ENCODE measurements at places on chromosomes 3 and 15.

DNA sequence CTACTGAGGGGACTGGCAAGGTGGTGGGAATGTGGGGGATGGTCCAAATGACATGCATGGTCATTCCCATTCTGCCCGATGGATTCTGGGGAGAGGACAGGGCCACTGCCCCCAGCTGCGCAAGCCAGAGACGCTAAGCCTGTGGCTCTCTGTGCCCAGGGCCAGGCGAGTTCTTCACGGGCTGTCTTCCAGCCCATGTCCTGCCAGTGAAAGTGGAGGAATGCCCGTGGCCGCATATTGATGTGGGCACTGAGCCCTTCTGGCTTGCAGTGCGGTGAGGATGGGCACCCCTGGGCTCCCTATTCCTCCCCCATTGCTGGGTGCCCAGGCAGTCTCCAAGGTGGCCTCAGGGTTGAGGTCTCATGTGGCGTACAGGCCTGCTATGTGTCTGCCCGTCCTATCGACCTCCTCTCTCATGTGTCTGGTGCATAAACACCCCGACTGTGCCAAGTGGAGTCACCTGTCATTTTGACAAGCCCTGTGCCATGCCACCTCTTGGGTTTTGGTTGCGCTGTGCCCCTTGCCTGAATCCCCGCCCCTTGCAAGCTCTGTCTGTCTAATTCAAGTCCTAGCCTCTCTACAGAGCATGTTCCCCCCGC, 116.8 kb downstream of the TMEM266 start:
- peak overlapping the region; percentile 59 for H3K27ac ChIP-seq
- peaks cover 18% of the 10 kb centered on the region for H3K4me1 ChIP-seq
- no peaks in the 10 kb centered on the region for H3K36me3 ChIP-seq
- no peaks in the 10 kb centered on the region for H3K27me3 ChIP-seq
- H3K4me3 ChIP-seq = no peak overlapping the region
- no peak for DNase-seq

GRCh38 chr3:55701997-55702396, 214.9 kb upstream of the WNT5A start:
- no peaks in the 10 kb centered on the region for H3K27me3 ChIP-seq
- H3K27ac ChIP-seq = no peak overlapping the region
- no peak for DNase-seq
- H3K36me3 ChIP-seq = no peaks in the 10 kb centered on the region
- H3K4me1 ChIP-seq = no peaks in the 10 kb centered on the region

GRCh38 chr3:49794926-49795905, 4.5 kb downstream of the CDHR4 start:
- no peak overlapping the region for H3K4me3 ChIP-seq
- H3K4me1 ChIP-seq = peaks cover 4% of the 10 kb centered on the region
- DNase-seq = no peak
- no peaks in the 10 kb centered on the region for H3K27me3 ChIP-seq
- H3K36me3 ChIP-seq = no peaks in the 10 kb centered on the region

DNA sequence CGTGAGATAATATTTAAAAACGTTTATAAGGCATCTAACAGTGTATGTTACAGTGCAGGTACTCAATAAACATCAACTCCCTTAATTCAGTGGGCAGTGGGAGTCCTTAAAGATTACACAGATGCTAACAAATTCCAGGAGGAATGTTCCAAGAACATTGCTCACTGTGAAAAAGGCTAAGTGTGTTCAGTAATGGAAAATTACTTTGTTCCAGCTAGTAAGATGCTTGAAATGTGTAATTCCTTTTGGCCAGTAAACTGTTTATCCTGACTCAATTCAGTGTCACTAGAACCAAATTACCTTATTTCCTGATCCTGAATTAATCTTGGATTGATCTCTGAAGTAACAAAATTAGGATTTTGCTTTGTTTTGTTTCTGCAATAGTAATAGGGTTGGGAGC, 54.2 kb upstream of the SEMA6D start:
- no peaks in the 10 kb centered on the region for H3K4me1 ChIP-seq
- H3K27ac ChIP-seq = no peak overlapping the region
- no peak for DNase-seq

- H3K4me1 ChIP-seq = no peaks in the 10 kb centered on the region
- no peak for DNase-seq
- H3K27ac ChIP-seq = no peak overlapping the region
- no peak overlapping the region for H3K4me3 ChIP-seq
- no peaks in the 10 kb centered on the region for H3K36me3 ChIP-seq
- no peaks in the 10 kb centered on the region for H3K27me3 ChIP-seq
These were observed 46.7 kb downstream of the RTP1 start for GRCh38 chr3:187243933-187244524.

GRCh38 chr3:73669260-73669659, 44.5 kb upstream of the PDZRN3 start:
- no peak overlapping the region for H3K4me3 ChIP-seq
- no peak for DNase-seq
- H3K4me1 ChIP-seq = peaks cover 6% of the 10 kb centered on the region
- H3K27me3 ChIP-seq = no peaks in the 10 kb centered on the region
- no peaks in the 10 kb centered on the region for H3K36me3 ChIP-seq

DNA sequence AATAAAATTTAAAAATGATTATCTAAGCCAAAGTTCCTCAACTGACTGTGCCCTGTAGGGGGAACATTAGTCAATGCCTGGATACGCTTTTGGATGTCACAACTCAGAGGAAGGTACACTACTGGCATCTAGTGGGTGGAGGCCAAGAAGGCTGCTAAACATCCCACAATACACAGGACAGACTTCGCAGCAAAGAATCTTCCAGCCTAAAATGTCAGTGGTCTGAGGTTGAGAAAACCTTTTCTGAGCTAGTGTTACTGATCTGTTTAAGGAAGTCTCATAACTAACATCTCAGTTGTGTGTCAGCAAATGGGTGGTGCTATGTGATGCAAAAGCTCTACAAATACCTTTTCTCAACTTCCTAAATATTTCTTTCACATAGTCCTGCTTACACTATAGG, 20.9 kb upstream of the LDHAL6B start:
- peaks cover 37% of the 10 kb centered on the region for H3K36me3 ChIP-seq
- no peaks in the 10 kb centered on the region for H3K27me3 ChIP-seq
- no peak overlapping the region for H3K4me3 ChIP-seq

DNA sequence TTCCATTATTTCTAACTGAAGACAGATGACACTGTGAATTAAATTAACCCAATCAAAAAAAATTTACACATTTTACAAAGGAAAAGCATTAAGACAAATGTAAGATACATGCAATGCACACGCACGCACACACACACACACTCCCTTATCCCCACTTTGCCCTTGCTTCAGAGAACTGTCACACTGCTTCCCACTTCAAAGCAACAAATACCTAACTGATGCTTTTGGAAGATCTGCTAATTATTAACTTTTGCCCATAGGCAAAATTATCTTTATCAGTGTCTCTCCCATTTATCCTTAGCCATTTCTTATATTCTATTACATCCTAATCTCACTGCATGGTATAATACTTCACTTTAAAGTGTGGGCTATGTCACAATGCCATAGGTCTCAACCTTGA, 60.3 kb downstream of the SETD2 start:
- peaks cover 10% of the 10 kb centered on the region for H3K36me3 ChIP-seq
- H3K27me3 ChIP-seq = no peaks in the 10 kb centered on the region
- H3K27ac ChIP-seq = no peak overlapping the region
- H3K4me1 ChIP-seq = no peaks in the 10 kb centered on the region
- H3K4me3 ChIP-seq = no peak overlapping the region

DNA sequence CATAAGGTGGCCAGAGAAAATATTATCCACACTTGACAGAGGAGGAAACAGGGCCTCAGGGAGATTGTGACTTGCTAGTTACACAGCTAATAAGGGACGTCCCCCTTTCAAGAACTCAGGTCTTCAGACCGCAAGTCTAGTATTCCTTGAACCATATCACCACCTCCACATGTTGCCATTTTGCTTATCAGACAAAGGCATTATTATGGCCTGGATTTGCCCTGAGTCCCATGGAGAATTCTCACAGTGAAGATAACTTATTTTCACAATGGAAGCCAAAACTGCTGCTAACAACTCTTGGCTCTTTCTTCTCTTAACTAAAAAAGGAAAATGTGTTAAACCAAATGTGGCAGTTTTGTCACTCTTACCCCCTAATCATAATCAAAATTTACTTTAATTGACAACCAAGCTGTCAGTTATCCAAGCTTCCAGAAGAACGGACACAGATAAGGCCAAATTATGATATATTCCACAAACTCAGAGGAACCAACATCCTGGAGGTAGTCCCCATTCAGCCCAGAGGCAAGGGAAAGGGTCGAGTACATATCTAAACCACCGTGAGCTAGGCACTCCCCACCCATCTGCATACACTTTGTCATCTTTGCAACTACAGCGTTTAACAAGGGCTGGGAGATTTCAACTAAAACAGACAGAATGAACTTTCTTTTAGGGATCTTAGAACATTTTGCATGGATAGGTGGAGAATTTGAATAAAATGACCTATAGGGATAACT, 63.6 kb upstream of the THBS1 start:
- no peaks in the 10 kb centered on the region for H3K27me3 ChIP-seq
- H3K36me3 ChIP-seq = no peaks in the 10 kb centered on the region
- no peak for DNase-seq
- no peak overlapping the region for H3K4me3 ChIP-seq
- no peaks in the 10 kb centered on the region for H3K4me1 ChIP-seq
- no peak overlapping the region for H3K27ac ChIP-seq

DNA sequence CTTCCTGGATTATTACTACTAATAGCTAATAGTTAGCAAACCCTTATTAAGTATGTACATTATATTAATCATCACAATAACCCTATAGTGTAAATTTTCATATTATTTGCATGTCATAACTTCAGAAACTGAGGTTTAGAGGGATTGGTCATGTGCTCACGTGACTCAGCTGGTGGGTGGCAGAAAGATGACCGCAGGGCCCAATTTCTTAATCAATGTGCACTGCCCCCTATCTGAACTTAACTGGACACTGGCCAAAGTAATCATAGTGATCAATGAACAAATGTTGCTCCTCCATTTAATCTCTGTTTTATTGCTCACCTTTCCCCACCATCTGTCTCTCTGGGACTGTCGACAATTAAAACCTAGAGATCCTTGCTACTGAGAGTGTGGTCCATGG, 52.2 kb downstream of the PLD1 start:
- no peaks in the 10 kb centered on the region for H3K36me3 ChIP-seq
- H3K4me1 ChIP-seq = peaks cover 2% of the 10 kb centered on the region
- H3K27me3 ChIP-seq = no peaks in the 10 kb centered on the region
- no peak for DNase-seq
- H3K4me3 ChIP-seq = no peak overlapping the region
- H3K27ac ChIP-seq = no peak overlapping the region

GRCh38 chr15:91228890-91229289, 128.8 kb downstream of the SV2B start:
- no peak overlapping the region for H3K27ac ChIP-seq
- H3K27me3 ChIP-seq = no peaks in the 10 kb centered on the region
- DNase-seq = no peak
- H3K4me3 ChIP-seq = no peak overlapping the region

DNA sequence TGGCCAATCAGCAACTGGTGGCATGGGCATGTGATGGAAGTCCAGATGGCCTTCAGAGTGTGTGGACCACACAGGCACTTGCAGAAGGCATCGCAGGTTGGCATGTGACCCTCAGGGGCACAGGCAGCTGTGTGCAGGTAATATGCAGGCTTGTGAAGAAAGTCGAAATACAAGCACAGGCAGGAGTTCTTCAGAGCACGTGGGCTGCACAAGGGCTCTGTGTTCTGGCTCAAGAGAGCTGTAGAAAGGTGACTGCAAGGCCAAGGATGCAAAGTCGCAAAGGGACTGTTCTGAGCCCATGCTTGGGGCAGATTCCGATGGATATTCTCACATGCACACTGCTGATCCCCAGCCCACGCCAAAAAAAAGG, 8.3 kb downstream of the LRRC2 start:
- DNase-seq = no peak
- no peaks in the 10 kb centered on the region for H3K36me3 ChIP-seq
- H3K4me1 ChIP-seq = no peaks in the 10 kb centered on the region
- no peaks in the 10 kb centered on the region for H3K27me3 ChIP-seq
- H3K4me3 ChIP-seq = no peak overlapping the region
- no peak overlapping the region for H3K27ac ChIP-seq

DNA sequence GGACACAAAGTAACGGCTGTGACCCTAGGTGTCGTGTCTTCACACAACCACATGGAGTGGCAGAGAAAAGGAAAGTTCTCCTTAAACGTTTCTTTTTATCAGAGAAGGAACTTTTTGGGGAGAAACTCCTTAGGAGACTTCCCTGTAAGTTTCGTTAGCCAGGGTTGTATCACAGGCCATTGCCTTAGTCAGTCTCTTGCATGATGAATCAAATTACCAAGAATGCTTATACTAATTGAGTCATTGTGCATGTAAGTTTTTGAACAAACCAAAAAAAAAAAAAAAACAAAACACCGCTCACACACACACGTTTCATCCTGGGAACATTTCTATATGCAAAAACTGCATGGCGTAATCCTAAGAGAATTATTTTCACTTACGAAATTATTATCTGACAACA, 150.4 kb upstream of the SATB1 start:
- H3K4me1 ChIP-seq = no peaks in the 10 kb centered on the region
- H3K27me3 ChIP-seq = no peaks in the 10 kb centered on the region
- DNase-seq = no peak
- H3K36me3 ChIP-seq = no peaks in the 10 kb centered on the region
- H3K27ac ChIP-seq = no peak overlapping the region

GRCh38 chr15:63436872-63437375, 55.3 kb upstream of the CA12 start:
- H3K4me1 ChIP-seq = peaks cover 7% of the 10 kb centered on the region
- DNase-seq = peak; percentile 17
- no peaks in the 10 kb centered on the region for H3K36me3 ChIP-seq
- no peak overlapping the region for H3K27ac ChIP-seq

DNA sequence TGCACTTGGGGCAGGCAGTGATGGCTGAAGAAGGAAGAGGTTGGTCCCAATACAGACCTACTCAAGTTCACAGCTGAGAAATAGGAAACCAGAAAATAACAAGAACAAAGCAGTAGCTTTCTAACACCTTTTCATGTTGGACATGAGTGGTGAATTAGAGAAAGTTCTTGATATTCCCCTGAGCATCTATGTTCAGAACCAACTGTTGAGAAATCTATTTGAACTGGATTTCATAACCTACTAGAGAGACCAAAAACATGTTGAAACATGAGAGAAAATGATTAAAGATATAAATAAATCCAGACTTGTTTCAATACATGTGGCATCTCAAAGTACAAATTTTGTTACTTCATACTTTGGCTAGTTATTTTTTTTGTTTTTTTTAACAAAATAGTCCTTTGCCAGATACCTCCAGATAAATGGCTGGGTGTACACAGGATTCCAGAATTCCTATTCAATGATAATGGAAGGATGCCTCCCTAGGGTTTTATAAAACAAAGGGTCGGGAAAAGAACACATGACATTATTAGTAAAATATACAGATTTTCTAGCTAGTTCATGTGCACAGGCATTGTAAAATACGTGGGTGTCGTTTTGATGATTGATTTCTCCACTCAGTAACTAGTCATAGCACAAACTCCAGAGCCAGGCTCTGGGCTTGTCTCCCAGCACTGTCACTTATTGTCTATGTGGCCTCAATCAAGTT, 34.4 kb upstream of the TNFSF10 start:
- no peaks in the 10 kb centered on the region for H3K36me3 ChIP-seq
- H3K4me1 ChIP-seq = peaks cover 20% of the 10 kb centered on the region
- DNase-seq = no peak
- peak overlapping the region; percentile 64 for H3K27ac ChIP-seq
- H3K27me3 ChIP-seq = no peaks in the 10 kb centered on the region

- no peak overlapping the region for H3K27ac ChIP-seq
- H3K4me3 ChIP-seq = no peak overlapping the region
- H3K36me3 ChIP-seq = no peaks in the 10 kb centered on the region
- no peaks in the 10 kb centered on the region for H3K4me1 ChIP-seq
- H3K27me3 ChIP-seq = no peaks in the 10 kb centered on the region
- no peak for DNase-seq
These were observed 151.9 kb upstream of the ZNF385D start for GRCh38 chr3:21902956-21903355.

Data from thoracic aorta (tissue), 2 donors.